ENCODE measurements at places on chromosomes 12 and 14. TPM values are rescaled to one million over a fixed set of nuclear protein-coding genes. Genes with fewer than 3 reads are reported as not detected.

CRY1 gene
- total RNA-seq = 38.3 TPM

FOXN4 gene
- not detected for total RNA-seq

DHRS4L2 gene
- total RNA-seq = 19.2 TPM

HELB gene
- total RNA-seq = 3.7 TPM

CISTR gene
- total RNA-seq = 1.4 TPM

TAS2R8 gene
- 0.44 TPM for total RNA-seq

RNU4-1 gene
- 6,066 TPM for total RNA-seq

KRT2 gene
- not detected for total RNA-seq

MBIP gene
- total RNA-seq = 23.0 TPM

REP15 gene
- 4.0 TPM for total RNA-seq

OR6C75 gene
- not detected for total RNA-seq

PIK3C2G gene
- not detected for total RNA-seq

ZNF705A gene
- total RNA-seq = not detected

SCN8A gene
- 5.0 TPM for total RNA-seq

CFAP73 gene
- total RNA-seq = not detected

IKZF4 gene
- 3.0 TPM for total RNA-seq

SMIM41 gene
- not detected for total RNA-seq

KCNA5 gene
- 1.2 TPM for total RNA-seq

SYT10 gene
- total RNA-seq = 0.10 TPM

MGP gene
- 0.26 TPM for total RNA-seq

CD27 gene
- not detected for total RNA-seq

CD163L1 gene
- 0.69 TPM for total RNA-seq

RAD52 gene
- total RNA-seq = 20.3 TPM

DEPDC4 gene
- total RNA-seq = 0.82 TPM

C12orf76 gene
- total RNA-seq = 21.9 TPM

PTPN21 gene
- total RNA-seq = 22.1 TPM

CLEC4C gene
- total RNA-seq = not detected

STXBP6 gene
- total RNA-seq = 0.51 TPM

SELPLG gene
- total RNA-seq = 1.6 TPM

APPL2 gene
- total RNA-seq = 44.7 TPM

ESRRB gene
- total RNA-seq = 0.08 TPM

GPRC5A gene
- 3.4 TPM for total RNA-seq

RPS6KL1 gene
- 2.3 TPM for total RNA-seq

ACOT4 gene
- 0.44 TPM for total RNA-seq

TNFRSF1A gene
- 125 TPM for total RNA-seq

OSBPL8 gene
- 82.3 TPM for total RNA-seq

CCDC38 gene
- not detected for total RNA-seq

COCH gene
- 3.7 TPM for total RNA-seq
